ENCODE measurements at places on chromosomes 12 and 14.

GRCh38 chr12:118102609-118103008 lies 1.2 kb downstream of the VSIG10 start:
- ATAC-seq = no peak

GRCh38 chr12:27970401-27971120 lies 2.0 kb downstream of the PTHLH start:
- no peak for ATAC-seq

GRCh38 chr14:48086516-48086915 lies 411.1 kb upstream of the MDGA2 start:
- ATAC-seq = no peak

DNA sequence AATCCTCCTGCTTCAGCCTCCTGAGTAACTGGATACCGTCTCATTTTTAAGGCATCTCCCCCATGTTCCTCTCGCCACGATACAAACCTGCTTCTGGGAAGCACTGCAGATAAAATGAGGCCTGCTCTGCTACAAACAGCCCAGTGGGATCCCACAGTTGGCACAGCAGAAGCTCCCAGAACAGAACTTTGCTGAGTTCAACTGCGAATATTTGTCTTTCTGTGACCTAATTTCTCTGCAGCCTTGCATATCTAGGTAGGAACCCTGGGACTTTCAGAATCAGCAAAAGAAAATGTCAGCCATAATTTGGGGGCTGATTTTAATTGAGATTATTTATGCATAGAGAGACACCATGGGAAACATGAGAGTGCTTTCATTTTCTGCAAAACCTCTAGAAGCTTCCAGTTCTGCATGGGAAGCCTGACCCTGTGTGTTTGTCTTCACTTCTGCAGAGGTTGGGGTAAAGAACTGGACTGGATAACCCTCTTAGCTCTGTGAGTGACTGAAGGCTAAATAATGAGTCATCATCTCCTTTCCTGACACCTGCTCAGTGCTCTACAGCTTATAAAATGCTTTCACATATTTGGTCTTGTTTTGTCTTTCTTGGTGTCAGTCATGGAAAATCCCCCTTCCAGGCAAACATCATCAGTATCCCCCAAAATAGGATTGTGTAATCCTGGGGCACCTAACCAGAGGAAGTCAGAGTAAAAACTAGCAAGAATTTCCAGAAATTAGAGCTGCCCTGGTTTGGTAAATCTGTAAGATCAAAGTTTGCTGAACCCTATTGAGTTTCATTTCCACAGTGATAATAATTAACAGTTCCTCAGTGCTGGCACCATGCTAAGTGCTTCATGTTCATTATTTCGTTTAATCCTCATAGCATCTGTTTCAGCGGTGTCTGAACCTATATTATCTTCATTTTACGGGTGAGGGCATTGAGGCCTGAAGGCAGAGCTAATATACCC lies 185.8 kb downstream of the SLC15A4 start:
- ATAC-seq = no peak

- no peak for ATAC-seq
Measured at GRCh38 chr12:113823016-113823415, 143.1 kb downstream of the RBM19 start.

GRCh38 chr12:112191840-112192321 lies 66.5 kb downstream of the TRAFD1 start:
- ATAC-seq = no peak

DNA sequence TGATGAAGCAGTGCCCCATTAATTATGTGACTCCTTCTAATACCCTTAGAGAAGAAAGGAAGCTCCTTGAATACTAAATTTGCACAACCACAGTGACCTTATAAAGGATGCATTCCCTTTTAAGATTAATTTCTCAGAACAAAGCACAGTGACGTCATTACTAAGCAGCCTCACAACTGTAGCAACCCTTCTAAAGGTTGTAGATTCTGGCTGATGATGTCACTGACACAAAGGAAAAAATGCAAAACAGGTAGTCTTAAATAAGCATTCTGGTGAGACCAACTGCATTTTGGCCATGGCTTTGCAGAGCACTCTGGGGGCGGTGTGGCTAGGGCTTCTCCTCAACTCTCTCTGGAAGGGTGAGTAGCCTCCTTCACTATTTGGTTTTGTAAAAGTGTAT lies 38.4 kb upstream of the OR4E1 start:
- no peak for ATAC-seq

DNA sequence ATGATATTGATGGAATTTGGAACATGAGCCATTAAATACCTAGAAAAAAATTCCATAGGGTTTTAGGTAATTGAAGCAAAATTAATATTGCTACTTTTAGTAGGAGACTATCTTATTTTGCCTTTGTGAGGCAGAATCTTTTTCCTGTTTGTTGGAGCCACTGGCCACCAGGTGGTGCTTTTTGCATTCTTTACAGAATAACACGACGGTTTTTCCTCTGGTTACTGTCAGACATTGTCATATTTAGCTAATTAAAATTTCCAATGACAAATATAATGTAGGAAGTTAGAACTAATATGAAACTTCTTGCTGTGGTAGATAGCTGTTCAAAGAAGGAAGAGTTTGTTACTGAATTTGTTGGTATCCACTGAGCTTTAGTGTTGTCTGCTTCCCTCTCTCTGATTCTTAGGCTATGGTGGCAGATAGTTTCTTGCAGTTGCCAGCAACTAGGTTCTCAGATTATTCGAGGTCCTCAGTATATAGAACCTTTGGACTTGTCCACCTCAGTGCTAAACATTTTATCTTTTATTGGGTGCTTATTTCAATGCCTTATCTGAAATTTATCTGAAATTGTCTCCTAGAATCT lies 25.7 kb downstream of the RAB21 start:
- peak; percentile 80 for ATAC-seq

DNA sequence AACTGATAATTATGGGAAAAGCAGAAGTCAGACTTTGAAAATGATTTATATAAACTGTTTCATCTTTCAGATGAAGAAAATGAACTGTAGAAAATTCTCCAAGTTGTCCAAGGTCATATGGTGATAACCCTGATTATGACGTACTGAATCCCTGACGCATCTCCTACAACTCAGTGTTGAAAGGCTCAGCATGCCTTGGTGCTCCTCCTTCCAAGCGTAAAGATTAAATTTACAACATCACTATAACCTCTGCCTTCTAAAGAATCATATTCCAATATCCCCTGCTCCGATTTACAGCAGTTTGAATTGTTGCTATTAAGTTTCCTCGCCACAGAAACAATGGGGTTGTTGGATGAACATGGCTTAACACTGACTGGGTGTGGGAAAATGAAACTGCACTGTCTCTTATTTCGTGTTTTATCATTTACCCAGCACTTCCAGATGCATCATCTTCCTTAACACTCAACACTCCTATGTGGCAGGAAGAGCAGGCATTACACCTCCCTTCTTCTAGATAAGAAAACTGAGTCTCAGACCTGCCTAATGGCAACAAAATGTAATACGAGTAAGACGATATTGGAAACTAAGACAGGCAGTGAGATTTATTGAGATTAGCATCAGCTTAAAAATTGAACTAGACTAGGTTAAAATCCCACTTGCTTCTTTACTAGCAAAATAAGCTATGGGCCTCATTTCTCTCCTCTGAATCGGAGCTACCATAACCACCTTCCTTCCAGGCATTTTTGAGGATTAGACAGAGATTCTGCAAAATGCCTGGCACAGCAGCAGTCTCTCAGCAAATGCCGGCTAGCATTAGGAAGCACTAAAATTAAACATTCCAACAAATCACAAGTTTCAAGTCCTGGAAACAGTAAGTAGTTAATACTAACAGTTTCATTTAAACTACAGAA lies 74.2 kb downstream of the PPM1H start:
- peak; percentile 14 for ATAC-seq

DNA sequence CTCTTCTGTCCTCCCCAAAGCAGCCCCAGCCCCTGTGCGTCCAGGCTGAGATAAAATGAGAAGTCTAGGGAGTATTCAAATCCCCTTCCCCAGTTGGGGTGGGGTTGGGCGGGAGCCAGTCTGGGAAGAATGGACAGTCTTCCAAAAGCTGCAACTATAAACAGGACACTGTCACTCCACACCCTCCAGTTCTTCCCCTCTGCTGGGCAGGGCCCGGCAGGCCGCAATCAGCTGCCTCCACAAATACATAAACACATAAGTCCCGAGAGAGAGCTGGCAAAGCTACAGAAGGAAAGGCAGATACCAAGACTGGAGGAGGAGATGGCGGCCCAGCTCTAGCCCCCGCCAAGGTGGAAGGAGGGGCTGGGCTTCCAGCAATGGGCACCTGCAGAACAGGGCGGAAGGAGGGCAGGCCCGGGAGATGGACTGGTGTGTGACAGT lies 12.7 kb downstream of the LTBP2 start:
- no peak for ATAC-seq

DNA sequence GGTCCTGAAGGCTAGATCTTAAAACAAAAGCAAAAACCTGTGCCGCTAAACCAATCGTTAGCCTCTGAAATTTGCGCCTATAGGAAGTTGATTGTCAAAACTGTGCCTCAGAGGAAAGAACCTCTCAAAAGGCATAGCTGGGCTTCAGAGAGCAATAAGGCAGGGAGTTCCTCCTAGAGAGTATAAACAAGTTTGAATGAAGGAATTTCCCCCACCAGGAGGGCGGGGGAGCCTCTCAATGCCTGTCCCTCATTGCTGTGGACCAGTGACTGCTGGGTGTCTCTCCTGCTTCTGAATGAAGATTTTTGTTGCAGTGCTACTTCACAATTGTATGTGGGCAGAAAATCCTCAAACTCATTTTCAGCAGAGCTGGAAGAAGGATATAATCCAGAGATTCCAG lies 88.6 kb downstream of the KCNK10 start:
- no peak for ATAC-seq

DNA sequence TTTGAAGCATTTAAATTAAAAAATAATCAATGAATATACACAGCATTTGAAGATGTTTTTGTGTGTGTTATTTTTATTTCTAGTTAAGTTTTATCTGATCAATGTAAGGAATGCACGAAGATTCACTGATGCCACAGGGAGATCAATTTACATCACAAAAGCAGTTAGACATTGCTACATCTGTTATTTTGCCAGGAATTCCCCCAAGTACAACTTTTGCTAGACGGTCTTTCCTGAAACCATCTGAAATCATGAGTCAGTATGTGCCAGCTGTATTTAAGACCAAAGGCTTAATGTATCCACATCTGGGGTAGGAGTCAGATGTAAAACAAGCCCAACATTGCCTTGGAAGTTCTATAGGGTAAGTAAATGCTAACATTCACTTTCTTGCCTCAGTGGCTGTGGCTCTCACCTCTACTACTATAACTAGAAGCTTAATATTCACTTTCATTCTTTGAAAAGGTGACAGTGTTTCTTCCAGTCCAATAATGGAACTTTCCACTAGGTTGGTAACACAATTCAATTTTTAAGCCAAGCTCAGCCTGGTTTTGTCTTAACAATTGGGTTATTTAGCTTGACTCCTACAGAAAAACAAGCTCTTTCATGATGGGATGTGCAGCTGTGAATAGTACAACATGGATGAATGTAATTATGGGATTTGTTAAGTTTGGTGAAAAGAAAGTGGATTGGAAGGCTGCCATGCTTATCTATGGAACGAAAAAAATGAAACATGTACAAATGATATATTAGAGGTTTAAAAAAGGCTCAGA lies 385.4 kb upstream of the TMEM132C start:
- no peak for ATAC-seq

GRCh38 chr14:51119411-51120051 lies 24.6 kb upstream of the TRIM9 start:
- ATAC-seq = no peak

DNA sequence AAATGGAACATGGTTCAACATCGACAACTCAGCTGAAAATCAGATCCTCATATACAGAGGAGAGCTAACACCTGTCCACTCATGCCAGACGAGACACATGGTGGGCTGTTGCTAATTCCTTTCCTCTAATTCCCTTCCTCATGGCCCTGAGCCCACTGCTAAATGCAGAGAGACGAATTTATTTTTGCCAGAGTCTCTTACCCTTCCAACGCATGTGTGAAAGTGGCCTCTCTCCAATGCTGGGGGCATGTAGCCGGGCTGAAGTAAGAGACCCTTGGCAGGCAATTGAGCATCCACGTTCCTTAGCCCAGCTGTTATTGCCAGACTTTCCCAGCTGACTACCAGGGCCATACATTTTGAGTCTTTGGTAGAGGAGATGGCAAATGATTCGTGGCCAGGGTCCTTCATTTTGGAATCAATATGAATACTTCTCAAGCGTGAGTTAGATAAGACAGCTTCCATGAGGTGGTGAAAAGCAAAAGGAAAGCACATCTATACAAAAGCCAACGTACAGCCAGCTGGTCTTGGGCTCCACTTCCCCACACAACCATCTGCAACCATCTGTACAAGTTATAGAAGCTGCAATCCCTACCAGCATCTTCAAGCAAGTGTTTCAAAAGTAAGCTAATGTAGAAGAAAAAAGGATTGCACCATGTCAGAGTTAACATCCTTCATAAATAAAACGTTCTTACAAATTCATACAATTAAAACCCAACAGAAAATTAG lies 28.6 kb downstream of the CORO1C start:
- ATAC-seq = peak; percentile 9

DNA sequence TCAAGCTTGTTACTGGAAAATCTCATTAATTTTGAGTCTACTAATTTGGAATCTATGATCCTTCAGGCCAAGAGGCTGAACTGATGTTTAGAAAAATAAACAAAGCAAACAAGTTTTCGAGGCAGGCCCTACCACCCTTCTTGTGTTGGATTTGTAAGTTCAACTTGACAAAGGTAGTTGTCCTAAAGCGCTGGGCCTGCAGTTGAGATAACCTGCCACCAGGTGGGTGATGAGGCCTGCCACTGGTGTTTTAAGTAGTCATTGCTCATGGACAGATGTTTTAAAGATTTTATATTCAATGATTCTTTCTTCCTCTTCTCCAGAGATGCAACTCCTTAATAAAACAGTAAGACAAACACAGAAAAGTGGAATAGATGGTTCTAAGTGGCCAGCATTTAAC lies 19.4 kb downstream of the ACVRL1 start:
- ATAC-seq = 0 out of 3 replicates have a peak, but pooled peaks have one; percentile 36

- peak; percentile 47 for ATAC-seq
Measured at GRCh38 chr14:68922201-68922621, 56.9 kb downstream of the ACTN1 start.

GRCh38 chr14:99521176-99522024 lies 40.2 kb downstream of the CCNK start:
- no peak for ATAC-seq

GRCh38 chr12:8547645-8548044 lies 6.9 kb upstream of the CLEC4E start:
- no peak for ATAC-seq

- peak; percentile 55 for ATAC-seq
Measured at GRCh38 chr12:132342251-132343227, 13.2 kb upstream of the GALNT9 start.

DNA sequence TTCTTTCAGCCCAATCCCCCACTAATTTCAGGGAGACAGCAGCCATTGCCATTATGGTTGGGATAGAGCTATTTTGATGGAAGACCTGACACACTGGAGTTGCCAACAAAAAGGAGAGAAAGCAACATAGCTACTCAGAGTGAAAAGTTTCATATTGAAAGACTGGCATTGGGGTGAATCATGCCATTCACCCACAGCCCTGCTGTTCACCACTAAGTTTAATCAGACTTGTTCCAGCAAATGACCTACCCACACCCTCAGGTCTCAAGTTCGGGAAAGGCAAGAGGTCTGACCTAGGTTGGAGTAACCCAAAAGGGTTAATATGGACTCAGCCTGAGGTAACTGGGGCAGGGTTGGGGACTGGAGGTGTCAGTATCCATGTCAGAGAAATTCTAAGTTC lies 169.2 kb downstream of the PAWR start:
- no peak for ATAC-seq

- no peak for ATAC-seq
Measured at GRCh38 chr14:104557086-104557485, 22.5 kb upstream of the C14orf180 start.

GRCh38 chr12:52390739-52391617 lies 5.5 kb upstream of the KRT84 start:
- peak; percentile 65 for ATAC-seq

Measured in SK-N-SH treated with all-trans-retinoic acid at 6 μM for 48 hours (cell line).